ENCODE measurements at places on chromosomes 16 and 17.

- no peak for DNase-seq
Measured at GRCh38 chr16:57950382-57950781, 20.5 kb downstream of the CNGB1 start.

GRCh38 chr16:81650982-81651562 lies 128.0 kb upstream of the PLCG2 start:
- DNase-seq, result no peak

DNA sequence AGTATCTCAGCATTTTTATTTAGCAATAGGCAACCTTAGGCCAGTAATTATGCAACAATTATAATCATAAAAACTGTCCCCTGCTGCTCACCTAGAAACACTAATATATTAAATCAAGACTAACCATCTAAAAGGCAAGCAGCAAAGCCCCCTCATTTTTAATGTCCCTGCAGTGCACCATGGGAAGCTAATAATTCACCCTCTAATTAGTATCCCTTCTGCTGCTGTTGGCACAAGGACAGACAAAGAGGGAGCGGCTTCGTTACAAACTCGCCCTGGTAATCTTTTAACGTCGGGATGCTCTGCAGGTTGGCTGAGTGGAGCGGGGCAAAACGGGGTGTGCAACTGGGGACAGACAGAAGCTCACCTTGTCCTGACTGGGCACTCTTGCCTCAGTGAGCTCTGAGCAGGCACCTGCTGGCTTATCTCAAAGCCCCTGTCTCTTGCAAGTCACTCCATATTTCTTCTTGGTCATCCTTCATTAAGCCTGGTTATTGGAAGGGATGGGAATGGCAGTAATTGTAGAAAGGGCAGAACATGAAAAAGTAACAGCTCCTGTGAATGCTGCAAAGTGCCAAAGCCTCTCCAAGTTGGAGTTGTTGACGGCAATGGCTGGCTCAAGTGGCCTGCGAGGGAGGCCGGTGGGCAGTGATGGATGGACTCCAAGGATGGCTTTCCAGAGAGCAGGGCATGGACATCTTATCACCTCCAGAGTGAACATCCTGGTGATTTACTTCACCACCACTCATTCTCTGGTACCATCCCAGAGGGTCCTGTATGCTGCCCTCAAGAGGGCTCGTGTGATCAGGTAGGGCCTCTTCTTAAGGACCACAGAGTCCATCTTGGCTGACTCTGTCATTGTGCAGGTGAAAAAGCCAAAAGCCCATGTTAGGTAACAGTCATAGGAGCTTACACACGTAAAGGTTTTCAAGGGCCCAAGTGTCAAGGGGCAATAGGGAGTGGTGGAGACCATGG lies 219.6 kb upstream of the N4BP1 start:
- DNase-seq, result no peak

DNA sequence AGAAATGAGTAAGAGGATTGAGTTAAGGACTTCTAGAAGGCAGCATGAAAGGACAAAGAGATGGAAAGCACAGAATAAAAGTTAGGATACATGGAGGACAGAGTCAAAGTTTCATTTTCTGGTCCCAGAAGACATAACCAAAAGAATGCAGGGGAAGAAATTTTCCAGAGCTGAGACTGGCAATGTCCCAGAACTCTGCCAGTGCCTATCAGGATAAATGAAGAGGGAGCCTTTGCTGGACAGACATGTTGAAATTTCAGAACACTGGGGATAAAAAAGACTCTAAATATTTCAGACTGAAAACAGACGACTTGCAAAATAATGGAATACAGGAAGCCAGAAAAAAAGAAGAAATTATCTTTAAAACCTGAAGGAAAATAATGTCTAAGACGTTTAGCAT lies 55.7 kb downstream of the NT5M start:
- DNase-seq, result no peak

- no peak for DNase-seq
Measured at GRCh38 chr16:1293921-1294656, 15.3 kb upstream of the UBE2I start.

DNA sequence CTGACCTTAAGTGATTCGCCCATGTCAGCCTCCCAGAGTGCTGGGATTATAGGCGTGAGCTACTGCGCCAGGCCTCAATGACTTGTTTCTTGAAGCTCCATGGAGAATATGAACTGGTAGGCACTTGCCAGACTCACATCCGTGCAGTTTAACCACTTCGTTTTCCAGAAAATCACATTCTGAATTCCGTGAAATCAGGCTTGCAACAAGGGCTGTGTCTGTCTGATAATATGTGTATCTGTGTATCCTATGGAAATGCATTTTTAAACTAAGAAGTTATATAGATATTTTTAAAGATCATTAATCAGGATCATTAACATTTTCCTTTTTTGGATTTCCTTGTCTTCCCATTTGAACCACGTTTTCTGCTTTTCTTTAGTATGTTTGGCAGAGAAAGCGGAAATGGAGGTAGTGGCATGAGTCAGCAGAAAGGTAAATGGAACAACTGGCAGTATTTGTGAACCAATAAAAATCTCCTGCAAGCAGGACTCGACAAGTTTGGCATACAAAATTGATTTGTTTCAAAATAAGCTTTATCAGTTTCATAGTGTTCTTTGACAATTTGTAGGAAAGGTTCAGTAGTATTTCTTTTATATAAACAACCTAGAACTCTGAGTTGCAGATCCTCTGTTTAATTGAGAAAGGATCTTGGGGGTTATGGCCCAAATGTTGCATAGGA lies 33.0 kb downstream of the USP10 start:
- DNase-seq, result no peak

- DNase-seq, result no peak
Measured at GRCh38 chr16:63717806-63718205, 1404.1 kb downstream of the CDH11 start.

DNA sequence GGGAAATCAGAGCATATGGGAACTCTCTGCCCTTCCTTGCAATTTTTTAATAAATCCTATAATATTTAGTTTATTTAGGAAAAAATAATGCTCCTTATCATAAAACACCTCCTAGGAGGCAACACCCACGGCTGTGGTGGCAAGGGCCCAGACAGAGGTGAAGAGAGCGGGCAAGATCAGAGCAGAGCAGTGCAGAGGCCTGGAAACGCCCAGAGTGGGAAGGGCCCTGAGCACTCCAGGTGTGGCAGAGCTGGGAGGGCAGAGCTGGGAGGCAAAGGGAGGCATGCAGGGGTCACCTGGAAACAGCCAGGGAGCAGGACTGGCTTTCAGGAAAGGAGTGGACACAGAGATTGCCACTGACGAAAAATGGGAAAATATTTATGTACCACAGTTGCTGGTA lies 17.3 kb downstream of the FBXO31 start:
- DNase-seq, result no peak

GRCh38 chr17:29212094-29212631 lies 32.0 kb upstream of the MYO18A start:
- DNase-seq, result no peak

DNA sequence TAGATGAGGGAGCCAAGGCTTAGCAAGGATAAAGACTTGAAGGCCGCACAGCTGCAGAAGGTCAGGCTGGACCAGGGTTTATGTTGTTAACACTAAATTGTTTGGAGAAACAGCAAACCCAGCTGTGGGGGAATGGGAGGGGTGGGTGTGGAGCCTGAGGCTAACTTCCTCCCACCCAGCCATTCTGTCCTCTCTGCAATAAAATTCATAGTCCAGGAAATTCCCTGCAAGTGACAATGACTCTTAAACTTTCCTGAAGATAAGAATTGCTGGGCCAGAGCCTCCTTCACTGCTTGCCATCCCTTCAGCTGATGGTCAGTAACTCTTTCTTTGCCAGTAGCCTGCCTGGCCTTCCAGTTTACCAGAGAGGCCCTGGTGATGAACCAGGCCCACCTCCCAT lies 19.4 kb upstream of the ATP5MC1 start:
- DNase-seq, result no peak

- DNase-seq, result no peak
Measured at GRCh38 chr16:1193143-1193824, 31.8 kb downstream of the TPSG1 start.

DNA sequence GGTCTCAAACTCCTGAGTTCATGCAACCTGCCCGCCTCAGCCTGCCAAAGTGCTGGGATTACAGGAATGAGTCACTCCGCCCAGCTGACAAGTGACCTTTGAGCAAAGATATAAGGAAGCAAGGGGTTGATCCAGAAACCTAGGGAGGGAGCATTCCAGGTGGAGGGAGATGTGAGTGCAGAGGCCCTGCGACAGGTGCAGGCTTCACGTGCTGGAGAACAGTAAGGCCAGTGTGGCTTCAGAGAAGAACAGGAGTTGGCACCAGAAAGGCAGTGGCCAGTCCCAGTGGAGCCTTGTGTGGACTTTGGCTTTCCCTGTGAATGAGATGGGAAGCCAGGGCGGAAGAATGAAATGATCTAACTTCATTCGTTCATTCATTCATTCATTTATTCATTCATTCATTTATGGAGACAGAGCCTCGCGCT lies 73.6 kb upstream of the HAS3 start:
- DNase-seq, result no peak

GRCh38 chr17:21358682-21359482 lies 17.3 kb upstream of the KCNJ12 start:
- no peak for DNase-seq

- no peak for DNase-seq
Measured at GRCh38 chr17:61314368-61315078, 85.1 kb upstream of the TBX2 start.

GRCh38 chr17:75138519-75138918 lies 7.0 kb upstream of the NT5C start:
- DNase-seq, result no peak
